ENCODE measurements at places on chromosomes 1 and 21.

DNA sequence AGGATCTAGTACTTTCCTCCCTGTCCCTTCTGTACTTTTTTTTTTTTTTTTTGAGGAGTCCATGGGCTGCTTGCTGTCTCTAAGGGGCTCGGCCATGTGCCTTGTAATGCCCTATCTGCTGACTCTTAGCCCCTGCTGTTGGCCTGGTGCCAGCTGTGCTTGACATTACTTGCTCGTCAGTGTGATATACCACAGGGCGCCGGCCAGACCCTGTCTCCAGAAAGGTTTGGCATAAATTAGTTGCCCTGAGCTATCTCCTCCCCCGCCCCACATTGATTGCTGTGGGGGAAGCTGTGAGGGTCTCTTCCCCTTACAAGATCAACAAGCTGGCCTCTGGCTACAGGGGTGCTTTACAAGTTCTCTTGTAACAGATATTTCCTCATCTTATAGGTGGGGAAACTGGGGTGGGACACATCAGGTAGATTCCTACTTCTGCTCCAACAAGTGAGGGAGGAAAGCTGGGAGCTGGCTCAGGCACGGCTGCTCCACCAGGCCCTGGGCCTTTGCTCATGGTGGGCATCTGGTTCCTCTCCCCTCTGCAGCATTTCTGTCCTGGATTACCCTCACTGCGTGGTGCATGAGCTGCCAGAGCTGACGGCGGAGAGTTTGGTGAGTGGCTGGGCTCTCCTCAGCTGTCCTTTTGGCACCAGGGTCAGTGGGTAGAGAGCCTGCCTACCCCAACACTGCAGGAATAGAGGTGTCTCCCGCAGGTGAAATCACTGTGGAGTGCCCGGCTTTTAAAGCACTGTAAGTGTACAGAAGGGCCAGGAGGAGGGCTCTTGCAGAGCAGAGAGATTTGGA lies 15.6 kb downstream of the STRIP1 start:
- DNase-seq = no peak

DNA sequence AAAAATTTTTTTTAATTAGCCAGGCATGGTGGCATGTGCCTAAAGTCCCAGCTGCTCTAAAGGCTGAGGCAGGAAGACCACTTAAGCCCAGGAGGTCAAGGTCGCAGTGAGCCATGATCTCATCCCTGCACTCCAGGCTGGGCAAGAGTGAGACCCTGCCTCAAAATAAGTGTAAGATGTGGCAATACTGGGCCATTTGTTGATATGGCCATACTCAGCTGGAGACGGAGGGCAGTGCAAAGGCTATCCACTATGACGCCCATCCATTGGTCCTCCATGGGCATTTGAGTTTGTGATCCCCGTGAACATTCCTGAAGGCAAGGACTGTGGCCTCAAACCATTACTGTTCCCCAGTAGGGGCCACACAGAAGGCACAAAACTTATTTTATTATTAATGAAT lies 1.5 kb downstream of the CASP9 start:
- DNase-seq = no peak

GRCh38 chr1:201123866-201124265 lies 3.1 kb downstream of the ASCL5 start:
- DNase-seq = no peak

GRCh38 chr1:220067269-220068204 lies 21.2 kb upstream of the EPRS1 start:
- DNase-seq = no peak

Data from NCI-H1417 treated with DMSO at 0.1 percent for 48 hours (cell line).